ENCODE measurements at places on chromosomes 7 and 10. TPM values are rescaled to one million over a fixed set of nuclear protein-coding genes. Genes with fewer than 3 reads are reported as not detected.
A peak's percentile ranks its signal among the peaks of the same experiment; 100 is the strongest.

- no peaks in the 10 kb centered on the region for H3K27me3 ChIP-seq
- no peaks in the 10 kb centered on the region for H3K4me1 ChIP-seq
- no peak overlapping the region for H3K27ac ChIP-seq
These were observed 13.1 kb downstream of the AVPI1 start for GRCh38 chr10:97673736-97674525.

GRCh38 chr10:70480239-70480861 lies 1.8 kb downstream of the PALD1 start:
- H3K27ac ChIP-seq, result no peak overlapping the region
- no peaks in the 10 kb centered on the region for H3K4me1 ChIP-seq
- peaks cover 36% of the 10 kb centered on the region for H3K27me3 ChIP-seq
- H3K36me3 ChIP-seq, result no peaks in the 10 kb centered on the region
- DNase-seq, result no peak

DNA sequence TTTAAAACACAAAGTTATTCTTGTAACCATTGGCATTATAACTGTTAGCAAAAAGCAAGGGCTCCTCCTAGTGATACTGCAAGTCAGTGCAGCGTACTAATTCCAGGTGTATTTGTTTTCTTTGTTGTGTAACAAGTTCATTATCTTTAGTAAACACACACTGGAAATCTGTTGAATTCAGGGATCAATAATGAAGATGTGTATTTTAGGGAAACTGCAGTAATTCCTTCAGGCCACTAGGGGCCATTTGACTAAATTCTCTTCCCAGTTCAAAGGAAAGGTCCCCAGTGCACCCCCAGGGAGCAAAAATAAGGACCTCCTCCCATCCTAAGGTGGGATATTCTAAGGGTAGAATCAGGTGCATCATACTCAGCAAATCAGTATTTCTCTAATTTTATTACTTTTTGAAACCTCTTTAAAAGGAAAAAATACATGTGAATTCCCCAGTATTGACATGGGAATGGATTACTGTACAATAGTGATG lies 158.6 kb upstream of the LYZL1 start:
- no peak overlapping the region for H3K4me3 ChIP-seq
- H3K27ac ChIP-seq, result no peak overlapping the region
- H3K36me3 ChIP-seq, result no peaks in the 10 kb centered on the region
- peak; percentile 56 for DNase-seq
- no peaks in the 10 kb centered on the region for H3K4me1 ChIP-seq
- no peaks in the 10 kb centered on the region for H3K27me3 ChIP-seq

ADAM22 gene
- total RNA-seq, result 0.51 TPM

GRCh38 chr7:154425271-154425670 lies 373.1 kb downstream of the DPP6 start:
- DNase-seq, result no peak

HMX3 gene
- not detected for total RNA-seq

SEMA3C gene
- total RNA-seq, result 203 TPM

DNA sequence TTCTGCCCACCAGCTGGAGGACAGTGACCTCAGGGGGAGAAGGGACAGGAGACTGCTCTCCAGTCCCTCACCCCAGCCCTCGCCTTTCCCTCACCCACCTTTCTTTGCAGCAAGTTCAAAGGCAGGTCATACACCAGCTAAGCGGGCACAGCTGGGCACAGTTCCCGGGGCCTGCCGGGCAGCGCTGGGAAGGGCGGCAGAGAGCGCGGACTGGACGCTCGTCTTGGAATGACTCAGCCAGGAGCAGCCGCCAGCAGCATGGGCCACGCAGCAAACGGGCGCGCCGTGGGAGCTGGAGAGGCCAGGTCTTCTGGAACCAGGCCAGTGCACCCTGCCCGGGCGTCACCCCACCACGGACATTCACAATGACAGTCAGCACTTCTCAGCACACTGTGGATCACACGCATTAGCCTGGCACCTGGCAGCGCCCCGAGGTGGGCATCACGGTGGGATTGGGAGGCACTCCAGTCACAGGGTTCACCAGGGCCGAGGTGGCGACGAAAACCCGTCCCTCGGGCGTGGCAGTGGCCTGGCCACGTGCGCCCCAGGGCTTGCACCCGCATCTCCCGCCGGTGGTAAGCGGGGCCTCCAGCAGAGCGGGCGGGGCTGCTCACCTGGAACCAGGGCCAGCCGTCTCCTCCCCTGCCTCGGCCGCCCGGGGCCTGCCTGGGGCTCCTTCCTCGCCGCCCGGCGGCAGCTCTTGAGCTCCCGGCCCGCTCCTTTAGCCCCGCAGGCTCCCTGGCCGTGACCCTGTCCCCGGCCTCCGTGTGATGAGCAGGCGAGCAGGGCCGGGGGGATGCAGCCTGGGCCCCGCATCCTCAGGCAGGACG lies 29.0 kb upstream of the WDFY4 start:
- peak overlapping the region; percentile 77 for H3K27ac ChIP-seq
- H3K4me3 ChIP-seq, result peak overlapping the region; percentile 70
- H3K27me3 ChIP-seq, result no peaks in the 10 kb centered on the region
- H3K4me1 ChIP-seq, result peaks cover 4% of the 10 kb centered on the region

LBX1 gene
- under 0.01 TPM for total RNA-seq

DNA sequence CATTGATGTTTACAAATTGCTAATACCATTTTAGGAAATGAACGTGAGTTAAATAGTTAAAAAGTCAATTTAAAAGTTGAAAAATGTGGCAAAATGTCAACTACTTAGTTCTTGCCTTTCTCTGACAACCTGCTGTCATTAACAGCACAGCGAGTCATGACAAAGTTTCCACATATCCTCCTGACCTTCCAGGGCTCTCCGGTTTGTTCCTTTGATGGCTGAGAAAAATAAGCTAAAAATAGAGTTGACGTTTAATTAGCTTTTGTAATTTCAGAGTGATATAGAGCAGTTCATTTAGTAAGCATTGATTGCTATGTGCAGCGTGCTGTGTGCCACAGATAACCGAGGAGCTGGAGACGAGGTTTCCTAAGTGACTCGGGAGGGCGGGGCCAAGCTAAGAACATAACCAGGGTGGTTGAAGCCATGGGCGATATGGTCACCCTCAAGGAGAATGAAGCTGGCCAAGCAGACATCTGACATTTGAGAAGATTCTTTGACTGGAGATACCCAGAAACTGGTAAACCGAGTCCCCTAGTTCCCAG lies 47.9 kb downstream of the OGDH start:
- H3K27me3 ChIP-seq, result no peaks in the 10 kb centered on the region
- H3K4me1 ChIP-seq, result no peaks in the 10 kb centered on the region

ACTL6B gene
- not detected for total RNA-seq

MACC1 gene
- 0.26 TPM for total RNA-seq

KEL gene
- not detected for total RNA-seq

NPC1L1 gene
- under 0.01 TPM for total RNA-seq

GRCh38 chr10:116241642-116242410 lies 31.2 kb downstream of the GFRA1 start:
- no peak overlapping the region for H3K4me3 ChIP-seq
- DNase-seq, result peak; percentile 4
- no peak overlapping the region for H3K27ac ChIP-seq
- no peaks in the 10 kb centered on the region for H3K4me1 ChIP-seq
- no peaks in the 10 kb centered on the region for H3K36me3 ChIP-seq

DNA sequence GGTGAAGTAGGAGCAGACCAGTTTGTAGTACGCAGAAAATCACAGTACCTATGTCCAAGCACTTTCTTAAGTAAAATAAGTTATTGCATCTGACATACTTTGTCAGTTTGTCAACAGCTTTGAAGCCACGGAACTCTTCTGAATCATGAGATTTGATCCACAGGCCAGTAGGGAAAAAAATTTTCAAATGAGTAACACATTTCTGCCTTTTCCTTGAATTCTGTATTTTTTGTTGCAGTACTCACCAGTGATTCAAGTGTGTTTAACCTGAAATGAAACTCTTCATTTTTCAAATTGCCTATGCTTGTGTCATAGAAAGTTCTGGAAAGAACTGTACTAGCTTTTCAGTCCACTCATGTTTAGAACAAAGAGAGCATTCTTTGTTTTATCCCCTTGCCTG lies 337.7 kb downstream of the GATA3 start:
- H3K27ac ChIP-seq, result no peak overlapping the region
- H3K36me3 ChIP-seq, result no peaks in the 10 kb centered on the region
- H3K27me3 ChIP-seq, result no peaks in the 10 kb centered on the region
- DNase-seq, result peak; percentile 89

Measured in fibroblast of lung (primary cell).